ENCODE measurements at places on chromosomes 4 and X. TPM values are rescaled to one million over a fixed set of nuclear protein-coding genes. Genes with fewer than 3 reads are reported as not detected.

The SMAD1 gene
- total RNA-seq: 22.6 TPM

The FGF2 gene
- total RNA-seq: 153 TPM

DNA sequence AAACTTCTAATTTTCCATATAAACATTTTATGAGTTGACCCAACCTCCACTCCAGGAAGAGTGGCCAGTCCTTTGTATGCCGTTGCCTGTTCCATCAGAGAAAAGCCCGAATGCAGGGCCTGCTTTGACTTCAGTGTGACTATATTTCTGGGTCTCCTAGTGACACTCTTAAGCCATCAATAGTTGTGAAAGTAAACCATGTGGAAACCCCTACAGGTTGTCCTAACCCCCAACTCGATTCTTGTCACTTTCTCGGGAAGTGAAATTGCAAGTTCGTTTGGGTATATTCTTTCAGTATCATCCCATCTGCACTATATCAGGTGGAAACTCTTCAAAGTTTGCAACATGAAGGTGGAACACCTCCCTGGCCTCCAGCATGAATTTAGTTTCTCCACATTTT is 52.8 kb downstream of the EFHC2 start:
- DNase-seq: no peak
- no peak overlapping the region for H3K27ac ChIP-seq
- H3K27me3 ChIP-seq: no peaks in the 10 kb centered on the region
- no peaks in the 10 kb centered on the region for H3K36me3 ChIP-seq
- H3K4me3 ChIP-seq: no peak overlapping the region
- H3K4me1 ChIP-seq: no peaks in the 10 kb centered on the region

The ABCB7 gene
- total RNA-seq: 43.3 TPM

DNA sequence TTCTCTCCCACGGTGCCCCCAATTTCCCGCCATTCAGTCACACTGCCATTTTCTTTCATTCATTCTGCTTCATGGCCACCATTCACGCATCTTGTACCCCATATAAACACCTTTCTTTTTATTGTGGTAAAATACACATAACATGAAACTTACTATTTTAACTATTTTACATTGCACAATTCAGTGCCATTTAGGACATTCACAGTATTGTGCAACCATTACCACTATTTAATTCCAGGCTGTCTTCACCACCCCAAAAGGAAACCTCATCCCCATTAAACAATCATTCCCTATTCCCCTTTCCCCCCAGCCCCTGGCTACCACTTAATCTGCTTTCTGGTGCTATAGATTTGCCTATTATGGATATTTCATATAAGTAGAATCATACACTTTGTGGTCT is 15.9 kb downstream of the SPACA5 start:
- no peaks in the 10 kb centered on the region for H3K36me3 ChIP-seq
- H3K4me1 ChIP-seq: no peaks in the 10 kb centered on the region
- H3K27ac ChIP-seq: no peak overlapping the region
- no peak overlapping the region for H3K4me3 ChIP-seq

The UBE2A gene
- total RNA-seq: 43.9 TPM

The OTC gene
- not detected for total RNA-seq

The TMEM184C gene
- total RNA-seq: 39.3 TPM

The PNMA6E gene
- not detected for total RNA-seq

Measured in H1 (cell line).